ENCODE measurements at places on chromosomes 7 and 10.

GRCh38 chr7:103391150-103391549, 43.7 kb downstream of the PSMC2 start:
- DNase-seq: no peak

DNA sequence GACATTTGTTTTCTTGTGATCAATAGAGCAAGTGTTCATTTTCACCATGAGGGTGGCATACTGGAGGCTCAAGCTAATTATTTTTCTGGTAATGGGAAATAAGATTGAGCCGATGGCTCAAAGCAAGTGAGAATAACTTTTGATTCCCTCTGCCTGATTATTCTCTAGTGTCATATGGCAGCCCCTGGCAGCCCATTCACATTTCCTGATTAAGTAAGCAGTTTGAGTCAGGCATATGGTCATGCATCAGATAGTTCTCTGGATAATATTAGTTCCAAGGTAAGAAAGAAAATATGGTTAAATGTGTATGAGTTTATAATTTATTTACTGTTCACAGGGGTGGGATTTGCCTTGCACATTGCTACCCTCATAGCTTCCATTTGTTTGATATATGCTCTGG, 109.2 kb downstream of the DYNC1I1 start:
- no peak for DNase-seq

GRCh38 chr7:154350892-154351291, 298.7 kb downstream of the DPP6 start:
- DNase-seq: no peak

- DNase-seq: no peak
Observed at GRCh38 chr7:17488829-17489228, 190.4 kb downstream of the AHR start.

DNA sequence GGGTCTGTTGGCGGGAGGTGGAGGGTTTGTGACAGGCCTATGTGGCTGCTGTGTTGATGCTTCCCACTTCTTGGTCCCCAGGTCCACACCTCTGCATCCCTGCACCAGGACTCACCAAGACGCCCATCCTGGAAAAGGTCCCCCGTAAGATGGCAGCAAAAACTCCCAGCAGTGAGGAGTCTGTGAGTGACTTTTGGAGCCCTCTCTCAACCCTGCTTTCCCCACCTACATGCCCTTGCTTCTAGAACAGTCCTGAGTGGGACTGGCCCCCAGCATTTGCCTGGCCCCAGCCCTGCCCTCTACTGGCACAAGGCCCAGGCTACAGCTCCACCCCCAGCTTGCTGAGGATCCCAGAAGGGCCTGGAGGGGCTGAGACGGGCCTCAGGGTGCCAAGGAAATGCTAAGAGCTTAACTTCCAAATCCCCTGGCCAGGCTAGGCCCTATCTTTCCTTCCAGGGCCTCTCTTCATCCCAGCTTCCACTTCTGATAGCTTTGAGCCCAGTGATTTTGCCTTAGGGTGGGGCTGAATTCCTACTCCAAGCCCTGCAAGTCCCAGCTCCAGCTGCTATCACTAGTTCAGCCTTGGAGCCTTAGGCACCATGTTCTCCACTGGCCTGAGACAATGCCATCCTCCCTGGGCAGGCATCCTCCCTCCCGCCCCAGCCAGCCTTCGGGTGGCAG, 2.7 kb downstream of the CHAT start:
- DNase-seq: no peak

GRCh38 chr10:21445163-21445562, 80.3 kb downstream of the SKIDA1 start:
- DNase-seq: no peak

- no peak for DNase-seq
Observed at GRCh38 chr10:79239275-79239779, 107.9 kb upstream of the PPIF start.

GRCh38 chr10:30185341-30185740, 126.0 kb upstream of the JCAD start:
- DNase-seq: no peak

DNA sequence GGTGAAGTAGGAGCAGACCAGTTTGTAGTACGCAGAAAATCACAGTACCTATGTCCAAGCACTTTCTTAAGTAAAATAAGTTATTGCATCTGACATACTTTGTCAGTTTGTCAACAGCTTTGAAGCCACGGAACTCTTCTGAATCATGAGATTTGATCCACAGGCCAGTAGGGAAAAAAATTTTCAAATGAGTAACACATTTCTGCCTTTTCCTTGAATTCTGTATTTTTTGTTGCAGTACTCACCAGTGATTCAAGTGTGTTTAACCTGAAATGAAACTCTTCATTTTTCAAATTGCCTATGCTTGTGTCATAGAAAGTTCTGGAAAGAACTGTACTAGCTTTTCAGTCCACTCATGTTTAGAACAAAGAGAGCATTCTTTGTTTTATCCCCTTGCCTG, 337.7 kb downstream of the GATA3 start:
- no peak for DNase-seq

DNA sequence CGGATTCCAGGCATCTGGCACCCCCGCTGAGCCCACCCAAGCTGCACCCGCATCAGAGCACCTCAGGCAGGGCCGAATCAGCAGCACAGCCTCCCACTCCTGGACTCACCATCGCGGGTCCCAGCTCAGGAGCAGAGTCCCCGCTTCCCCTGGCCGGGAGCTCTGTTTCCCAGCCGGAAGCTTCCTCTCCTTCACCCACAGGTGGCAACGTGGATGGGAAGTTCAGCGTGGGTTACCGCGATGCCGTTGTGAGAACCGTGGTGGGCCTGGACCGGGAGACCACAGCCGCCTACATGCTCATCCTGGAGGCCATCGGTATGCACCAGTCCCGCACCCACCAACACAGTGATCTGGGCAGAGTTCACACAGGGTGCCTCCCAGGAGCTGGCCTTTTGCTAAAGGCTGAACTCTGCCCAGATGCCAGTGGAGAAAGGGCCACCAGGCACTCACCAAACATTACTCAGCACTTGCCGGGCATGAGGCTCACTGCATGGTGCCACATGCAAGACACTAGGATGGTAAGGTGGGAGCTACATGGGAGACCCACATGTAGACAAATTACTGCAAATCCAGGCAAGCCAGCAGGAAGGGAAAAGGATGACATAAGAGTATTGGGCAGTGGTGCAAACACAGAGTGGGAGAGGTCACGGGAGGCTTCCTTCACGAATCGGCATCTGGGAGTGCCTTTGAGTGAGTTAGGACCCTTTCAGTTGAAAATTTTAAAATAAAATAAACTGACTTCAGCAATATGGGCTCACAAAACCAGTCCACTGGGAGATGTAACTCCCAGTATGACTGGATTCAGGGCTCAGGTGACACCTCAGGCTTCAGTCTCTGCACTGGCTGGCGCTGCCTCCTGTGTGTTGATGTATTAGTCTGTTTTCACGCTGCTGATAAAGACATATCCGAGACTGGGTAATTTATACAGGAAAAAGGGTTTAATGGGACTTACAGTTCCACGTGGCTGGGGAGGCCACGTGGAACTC, 10.4 kb downstream of the C10orf105 start:
- no peak for DNase-seq

DNA sequence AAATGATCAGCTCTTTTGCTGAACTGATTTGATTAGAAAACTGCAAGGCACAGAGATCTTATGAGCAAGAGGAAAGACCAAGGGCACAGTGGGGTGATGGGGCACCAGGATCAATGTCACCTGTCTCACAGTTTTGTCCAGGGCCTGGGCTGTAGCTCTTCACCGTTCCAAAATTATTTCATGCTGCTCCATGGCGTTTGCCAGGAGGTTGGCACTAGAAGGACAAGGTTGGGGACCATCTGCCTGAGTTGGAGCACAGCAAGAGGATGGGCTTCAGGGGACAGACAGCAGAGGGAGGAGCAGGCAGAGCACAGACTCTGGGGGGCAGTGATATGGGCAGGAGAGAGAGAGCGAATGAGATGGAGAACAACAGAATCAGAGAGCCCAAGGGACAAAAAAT, 17.5 kb upstream of the FRA10AC1 start:
- no peak for DNase-seq

DNA sequence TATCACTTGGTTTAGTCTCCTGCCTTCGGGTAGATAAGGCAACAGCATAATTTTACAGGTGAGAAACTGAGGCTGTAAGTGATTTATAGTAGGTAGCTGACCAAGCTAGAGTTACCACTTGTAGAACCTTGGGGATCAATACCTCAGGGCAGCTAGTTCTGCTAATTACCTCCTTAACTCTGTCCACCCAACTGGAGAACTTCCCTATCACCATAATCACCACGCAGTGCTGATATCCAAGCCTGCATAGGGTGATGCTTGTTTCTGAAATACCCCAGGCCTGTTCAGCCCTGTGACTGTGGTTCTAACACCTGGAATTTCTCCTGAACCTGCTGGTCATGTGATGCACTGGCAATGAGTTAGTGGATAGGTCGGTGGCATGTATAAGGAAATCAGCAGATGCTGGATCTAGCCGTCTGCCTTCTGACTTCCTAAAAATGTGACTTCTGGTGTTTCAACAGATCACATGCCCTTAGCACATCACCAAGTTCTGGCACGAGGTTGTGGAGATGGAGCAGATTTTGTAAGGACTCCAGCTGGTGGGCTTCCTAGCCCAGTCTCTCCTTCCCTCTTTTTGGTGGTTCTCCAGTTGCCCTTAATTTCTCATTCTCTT, 15.3 kb downstream of the PLAU start:
- no peak for DNase-seq

DNA sequence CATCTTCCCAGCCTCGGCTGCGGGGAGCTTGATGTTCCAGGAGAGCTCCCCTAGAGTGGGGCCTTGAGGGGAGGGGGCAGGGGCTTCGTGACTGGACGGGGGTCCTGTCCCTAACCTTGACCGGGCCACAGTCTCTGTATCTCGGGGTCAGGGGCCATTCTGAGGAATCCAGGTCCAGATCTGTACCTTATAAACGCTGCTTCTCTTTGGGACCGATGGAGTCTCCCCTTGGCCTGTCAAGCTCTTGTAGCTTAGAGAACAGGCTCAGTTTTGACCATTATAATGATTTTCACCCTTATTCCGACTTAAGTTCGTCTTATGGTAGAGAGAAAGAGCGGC, 831 bp downstream of the ZKSCAN5 start:
- DNase-seq: no peak

DNA sequence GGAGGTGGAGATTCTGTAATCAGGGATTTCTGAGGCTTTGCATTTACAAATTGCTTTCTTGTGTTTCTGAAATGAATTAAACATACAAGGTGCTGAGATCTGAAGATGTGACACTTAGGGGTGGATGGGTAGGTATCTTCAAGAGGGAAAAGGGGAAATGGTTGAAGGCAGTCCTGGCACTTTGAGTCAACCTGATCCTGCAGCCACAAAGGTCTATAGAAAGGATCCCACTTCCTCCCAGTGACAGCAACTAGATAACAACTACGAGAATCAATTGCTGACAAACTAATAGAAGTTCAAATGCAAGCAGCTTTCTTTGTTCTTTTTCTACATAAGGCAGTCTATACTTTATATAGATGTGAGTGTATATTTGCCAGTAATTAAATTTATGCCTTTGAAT, 553.3 kb downstream of the MDFIC start:
- DNase-seq: no peak

DNA sequence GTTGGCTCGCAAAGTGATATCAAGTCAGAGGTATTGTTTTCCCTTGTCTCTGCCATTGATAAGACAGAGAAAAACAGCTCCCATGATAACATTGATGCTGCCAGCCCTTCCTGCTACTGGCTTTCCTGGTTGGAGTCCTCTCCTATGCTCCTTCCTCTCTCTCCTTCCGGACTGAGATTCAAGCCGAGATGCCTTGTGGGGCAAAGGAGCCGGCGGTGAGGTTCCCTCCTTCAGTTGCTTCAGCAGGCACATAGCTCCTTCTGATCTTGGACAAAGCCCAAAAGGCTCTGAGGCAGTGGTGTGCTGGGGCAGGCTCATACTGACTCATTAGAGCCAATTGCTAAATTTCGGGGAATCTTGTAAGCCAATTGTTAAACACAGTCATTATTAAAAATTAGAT, 8.8 kb upstream of the ZCCHC24 start:
- DNase-seq: no peak

DNA sequence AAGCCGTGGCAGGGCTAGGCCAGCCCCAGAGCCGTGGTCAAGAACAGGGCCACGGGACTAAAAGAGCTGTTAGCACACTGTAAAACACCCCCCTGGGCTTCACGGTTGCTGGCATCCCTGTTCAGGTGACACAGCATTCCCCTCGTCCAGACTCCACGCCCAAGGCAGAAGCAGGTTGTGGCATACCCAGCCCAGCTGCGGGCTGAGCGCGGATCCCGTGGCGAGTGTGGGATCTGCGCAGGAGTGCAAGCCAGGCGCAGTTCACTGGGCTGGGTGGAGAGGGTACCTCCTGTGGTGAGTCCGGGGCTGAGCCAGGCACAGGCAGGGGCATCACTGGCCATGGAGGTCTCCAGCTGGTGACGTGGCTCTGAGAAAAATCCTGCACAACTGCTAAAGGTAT, 199.1 kb downstream of the FZD1 start:
- no peak for DNase-seq

DNA sequence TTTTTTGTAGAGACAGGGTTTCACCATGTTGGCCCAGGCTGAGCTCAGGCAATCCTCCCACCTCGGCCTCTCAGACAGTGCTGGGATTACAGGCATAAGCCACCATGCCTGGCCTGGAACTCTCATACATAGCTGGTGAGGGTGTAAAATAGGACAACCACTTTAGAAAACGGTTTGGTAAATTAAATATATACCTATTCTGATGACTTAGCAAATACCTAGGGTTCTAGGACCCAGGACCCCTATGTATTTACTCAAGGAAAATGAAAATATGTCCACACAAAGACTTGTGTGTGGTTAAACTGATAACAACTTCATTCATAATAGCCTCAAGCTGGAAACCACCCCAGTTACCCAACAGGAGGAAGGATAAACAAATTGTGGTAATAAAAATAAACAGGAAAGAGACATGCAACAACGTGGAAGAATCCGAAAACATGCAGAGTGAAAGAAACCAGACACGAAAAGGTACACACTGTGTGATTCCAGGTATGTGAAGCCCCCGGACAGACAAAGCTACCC, 52.7 kb downstream of the CARD11 start:
- DNase-seq: no peak

DNA sequence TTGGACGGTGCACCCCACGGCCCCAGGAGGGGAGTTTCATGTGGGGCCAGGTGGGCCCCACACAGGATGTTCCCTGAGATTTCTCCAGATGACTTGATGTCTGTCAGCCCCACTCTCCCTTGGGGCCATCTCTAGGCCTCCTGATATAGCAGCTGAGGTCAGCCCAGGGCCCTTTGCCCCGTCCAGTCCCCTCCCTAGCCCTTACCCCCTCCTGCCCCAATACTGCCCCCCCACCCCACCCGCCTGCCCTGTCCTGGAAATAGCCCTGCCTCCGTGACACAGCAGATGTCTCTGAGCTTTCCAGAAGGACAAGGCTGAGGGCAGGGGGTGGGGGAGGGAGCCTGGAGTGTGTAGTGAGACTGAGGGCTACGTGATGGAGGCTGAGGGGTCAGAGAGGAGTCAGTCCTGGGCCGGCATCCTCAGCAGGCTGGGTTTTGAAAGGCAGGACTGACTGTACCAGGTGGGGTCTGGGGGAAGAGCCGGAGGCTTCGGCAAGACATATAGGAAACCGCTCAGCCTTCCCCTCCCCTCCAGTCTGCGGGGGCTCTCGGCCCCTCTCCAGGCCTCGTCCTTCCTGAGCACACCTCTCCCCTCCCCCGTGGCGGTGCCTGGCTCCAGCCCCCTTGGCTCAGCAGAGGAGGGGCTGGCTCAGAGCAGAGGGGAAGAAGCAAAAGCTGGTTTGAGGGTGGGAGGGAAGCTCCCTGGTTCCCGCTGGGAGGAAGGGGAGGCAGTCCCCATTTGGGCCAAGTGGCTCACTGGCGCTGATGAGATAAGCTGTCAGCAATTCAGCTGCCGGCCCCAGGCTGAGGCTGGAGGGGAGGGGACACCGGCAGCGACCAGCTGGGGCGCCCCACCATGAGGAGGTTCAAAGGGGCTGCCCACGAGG, 2.0 kb downstream of the FLNC start:
- DNase-seq: no peak

Measured in anterior cingulate cortex (tissue), 58 donors.